Esophagus squamous epithelium (tissue), 5 donors: ENCODE measurements at places on chromosomes 7 and 10.

GRCh38 chr7:130154131-130154500 lies 51.1 kb downstream of the TMEM209 start:
- no peak for DNase-seq

DNA sequence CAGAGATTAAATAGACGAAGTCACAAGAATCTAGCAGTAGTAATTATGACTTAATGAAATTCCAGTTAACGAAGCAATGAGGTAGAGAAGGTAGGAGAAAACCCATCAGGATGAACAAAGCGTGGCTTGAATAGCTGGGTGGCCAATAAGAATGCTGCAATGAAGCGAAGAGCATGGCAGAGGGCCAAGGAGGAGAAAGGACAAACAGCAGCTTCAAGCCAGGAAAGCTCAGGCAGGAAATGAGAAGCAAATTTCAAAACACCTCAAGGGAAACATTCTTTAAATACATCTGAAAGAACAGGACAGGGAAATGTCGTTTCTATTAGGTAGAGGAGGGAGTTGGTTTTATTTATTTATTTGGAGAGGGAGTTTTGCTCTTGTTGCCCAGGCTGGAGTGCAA lies 122.5 kb downstream of the KIAA1217 start:
- DNase-seq, result no peak

- no peak for DNase-seq
Observed at GRCh38 chr7:130989101-130989795, 255.2 kb upstream of the KLF14 start.

DNA sequence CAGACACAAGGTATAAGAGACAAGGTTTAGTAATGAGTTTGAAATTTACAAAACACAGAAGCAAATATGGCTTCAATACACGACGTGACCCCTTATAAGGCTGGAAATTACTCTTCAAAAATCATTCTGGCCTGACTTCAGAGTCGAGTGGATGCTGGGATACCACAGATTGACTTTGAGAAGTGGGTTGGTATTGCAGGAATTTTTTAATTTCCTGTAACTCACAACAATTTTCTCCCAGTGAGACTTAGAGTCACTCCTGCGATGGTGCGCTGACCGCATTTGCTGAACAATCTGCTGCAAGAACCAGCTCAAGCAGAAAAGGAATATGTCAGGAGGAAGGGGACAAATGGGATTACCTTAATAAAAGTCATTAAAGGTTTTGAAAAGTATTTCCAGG lies 132.1 kb downstream of the EMX2 start:
- DNase-seq, result no peak

GRCh38 chr7:144784943-144785342 lies 50.9 kb downstream of the TPK1 start:
- DNase-seq, result no peak

GRCh38 chr7:35536396-35536826 lies 158.5 kb downstream of the HERPUD2 start:
- DNase-seq, result no peak

DNA sequence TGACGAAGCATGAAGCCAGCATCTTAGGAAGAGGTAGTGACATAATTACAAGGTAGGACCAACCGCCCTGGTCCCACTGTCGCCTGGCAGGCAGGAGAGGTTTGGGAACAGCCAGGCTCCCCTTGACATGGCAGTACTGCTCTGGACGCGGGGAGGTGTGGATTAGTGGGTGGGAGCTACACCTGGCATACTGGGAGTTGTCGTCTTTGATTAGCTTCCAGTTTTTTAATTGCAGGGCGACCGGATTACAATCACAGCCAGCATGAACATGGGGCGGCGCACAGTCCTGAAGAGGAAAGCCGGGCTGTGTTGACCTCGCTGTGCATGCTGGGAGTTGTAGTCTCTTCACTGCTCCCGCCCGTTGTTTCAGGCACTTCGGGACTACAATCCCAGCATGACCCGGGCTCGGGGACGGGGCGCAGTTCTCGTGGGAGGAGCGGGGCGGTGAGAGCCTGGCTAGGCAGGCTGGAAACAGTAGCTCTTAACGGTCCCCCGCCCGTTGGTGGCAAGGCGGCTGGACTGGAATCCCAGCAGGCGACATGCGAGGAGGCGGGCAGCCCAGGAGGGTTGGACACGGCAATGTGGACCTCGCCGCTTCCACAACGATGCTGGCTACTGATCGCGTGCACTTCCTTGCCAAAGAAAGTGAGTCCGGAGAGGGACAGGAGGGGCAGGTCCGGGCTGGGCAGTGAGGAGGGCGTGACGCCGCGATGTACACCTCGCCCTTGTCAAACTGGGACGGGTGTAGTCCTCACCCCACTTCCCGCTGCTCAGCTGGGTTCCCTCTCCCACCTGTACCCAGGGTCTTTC lies 98.0 kb upstream of the ZNF722 start:
- DNase-seq, result peak; percentile 70

DNA sequence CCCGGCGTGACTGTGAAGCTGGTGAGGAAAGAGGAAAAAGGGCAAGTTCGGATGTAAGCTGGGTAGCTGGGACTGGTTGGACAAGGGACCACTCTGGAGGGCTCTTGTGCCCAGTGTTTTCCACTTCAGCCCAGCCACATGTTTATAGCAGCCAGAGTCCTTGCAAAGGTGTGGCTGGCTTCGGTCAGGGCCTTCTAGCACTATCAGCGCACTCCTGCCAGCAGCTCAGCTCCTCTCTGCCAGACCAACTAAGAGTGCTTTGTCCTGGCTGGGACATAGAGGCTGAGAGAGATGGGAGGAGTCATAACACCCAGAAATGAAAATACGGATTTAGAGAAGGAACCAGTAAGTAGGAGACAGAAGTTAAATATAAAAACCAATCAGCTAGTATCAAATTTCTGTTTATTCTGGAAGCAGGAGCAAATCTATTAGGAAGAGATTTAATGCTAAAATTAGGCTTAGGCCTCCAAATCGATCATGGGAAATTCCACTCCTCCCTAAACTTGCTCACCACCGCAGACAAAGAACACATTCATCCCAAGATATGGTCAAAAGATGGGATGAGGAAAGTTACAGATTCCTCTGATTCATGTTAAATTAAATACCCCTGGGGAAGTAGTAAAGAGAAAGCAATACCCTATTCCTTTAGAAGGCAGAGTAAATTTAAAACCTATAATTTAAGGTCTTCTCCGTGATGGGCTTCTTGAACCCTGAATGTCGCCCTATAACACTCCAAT lies 135.0 kb downstream of the RALA start:
- DNase-seq, result no peak

GRCh38 chr10:48725708-48726107 lies 41.0 kb downstream of the WDFY4 start:
- DNase-seq, result no peak

DNA sequence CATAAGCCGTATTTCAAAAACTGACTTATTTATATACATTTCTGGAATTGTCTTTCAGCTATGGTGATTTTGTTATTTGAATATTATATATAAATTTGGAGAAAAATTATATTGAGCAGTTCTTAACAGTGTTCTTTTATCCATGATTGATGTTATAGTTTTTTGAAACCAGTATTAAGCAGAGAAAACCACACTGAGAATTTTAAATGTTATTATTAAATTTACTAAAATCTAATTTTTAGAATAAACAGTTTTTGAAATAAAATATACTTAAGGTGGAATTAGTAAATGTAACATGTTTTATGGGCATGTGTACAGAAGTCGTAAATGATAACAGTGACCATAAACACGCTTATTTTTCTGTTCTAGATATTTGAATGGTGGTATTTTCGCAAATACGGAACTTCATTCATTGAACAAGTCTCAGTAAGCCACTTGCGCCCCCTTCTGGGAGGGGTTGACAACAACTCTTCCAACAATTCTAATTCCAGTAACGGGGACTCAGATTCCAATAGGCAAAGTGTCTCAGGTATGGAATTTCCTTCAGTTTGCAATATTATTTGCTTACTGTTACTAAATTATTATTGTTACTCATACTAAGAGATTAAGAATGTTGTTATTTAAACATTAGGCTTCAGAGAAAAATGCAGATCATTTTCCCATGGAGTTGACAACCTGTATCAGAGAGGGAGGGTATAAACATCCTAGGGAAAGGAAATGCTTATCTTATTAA lies 166.1 kb downstream of the ST7 start:
- DNase-seq, result no peak
